ENCODE measurements at places on chromosomes 12 and 14. TPM values are rescaled to one million over a fixed set of nuclear protein-coding genes. Genes with fewer than 3 reads are reported as not detected.

GRCh38 chr12:69415471-69416275 lies 54.5 kb upstream of the FRS2 start:
- peak; percentile 65 for DNase-seq

DNA sequence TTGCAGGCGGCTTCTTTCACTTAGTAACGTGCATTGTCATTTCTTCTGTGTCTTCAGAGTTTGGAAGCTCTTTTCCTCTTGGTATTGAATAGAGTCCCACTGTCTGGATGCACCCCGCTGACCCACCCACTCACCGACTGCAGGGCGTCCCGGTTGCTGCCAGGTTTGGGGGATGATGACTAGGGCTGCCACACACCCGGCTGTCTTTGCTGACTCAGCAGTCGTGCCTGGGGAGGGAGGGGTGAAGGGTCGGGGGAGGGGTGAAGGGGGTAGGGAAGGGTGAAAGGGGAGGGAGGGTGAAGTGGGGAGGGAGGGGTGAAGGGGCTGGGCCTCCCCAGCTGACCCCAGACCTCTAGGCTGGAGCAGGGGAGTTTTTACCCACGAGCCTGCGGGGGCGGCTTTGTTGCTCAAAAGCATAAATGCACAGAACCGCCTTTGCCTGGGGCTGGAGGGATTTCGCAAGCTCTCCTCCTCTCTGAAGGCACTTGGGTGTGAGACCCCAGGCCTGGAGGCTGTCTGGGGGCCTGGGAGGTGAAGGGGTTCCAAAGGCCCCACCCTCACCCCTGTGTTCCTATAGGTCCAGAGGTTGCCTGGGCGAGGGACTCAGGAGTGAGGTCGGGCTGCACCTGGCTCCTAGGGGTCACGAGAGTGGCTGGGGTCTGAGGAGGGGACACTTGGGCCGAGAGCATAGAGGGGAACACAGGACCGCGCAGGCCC lies 31.3 kb upstream of the ULK1 start:
- DNase-seq = peak; percentile 55

DNA sequence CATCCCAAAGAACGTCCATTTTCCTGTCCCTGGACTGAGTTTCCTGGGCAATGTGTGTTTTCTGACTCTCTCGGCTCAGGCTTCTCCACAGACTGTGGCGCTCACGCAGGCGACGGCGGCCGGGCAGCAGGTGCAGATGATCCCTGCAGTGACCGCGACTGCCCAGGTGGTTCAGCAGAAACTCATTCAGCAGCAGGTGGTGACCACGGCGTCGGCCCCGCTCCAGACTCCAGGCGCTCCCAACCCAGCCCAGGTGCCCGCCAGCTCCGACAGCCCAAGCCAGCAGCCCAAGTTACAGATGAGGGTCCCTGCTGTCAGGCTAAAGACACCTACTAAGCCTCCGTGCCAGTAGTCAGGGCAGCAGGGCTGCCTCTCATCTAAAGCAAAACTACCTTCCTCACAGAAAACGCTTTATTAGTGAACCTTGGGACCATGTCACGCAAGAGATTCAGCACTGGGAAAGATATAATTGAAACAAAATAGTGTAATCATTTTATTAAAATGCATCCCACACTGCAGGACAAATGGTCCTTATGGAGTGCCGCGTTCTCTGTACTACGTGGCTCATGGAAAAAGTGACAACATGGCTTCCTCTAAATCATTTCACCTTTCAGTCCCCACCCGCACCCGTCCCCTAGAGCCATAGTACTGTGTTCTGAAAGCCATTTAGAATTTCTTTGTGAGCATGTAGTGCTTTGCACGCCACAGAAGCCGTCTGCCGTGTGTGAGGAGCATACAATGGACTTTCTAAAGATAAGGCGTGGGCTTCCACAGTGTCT lies 66.6 kb downstream of the DDX51 start:
- no peak for DNase-seq

DNA sequence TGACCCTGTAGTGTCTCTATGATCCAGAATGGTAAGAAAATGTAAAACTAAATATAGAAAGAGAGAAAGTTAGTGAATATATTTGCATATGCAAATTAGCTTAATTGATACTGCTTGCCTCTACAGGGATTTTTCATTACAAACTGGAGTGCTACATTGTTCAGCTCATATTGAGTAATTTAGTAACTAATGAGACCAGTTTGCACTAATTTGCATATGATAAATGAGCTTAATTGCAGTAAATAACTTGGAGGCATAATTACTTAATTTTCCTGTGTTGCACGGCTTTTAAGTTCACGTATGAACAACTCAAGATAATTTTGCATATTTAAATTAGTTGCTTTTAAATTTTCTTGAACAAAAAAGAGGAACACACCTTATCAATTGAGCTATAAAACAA lies 436.5 kb downstream of the NPAS3 start:
- no peak for DNase-seq

DNA sequence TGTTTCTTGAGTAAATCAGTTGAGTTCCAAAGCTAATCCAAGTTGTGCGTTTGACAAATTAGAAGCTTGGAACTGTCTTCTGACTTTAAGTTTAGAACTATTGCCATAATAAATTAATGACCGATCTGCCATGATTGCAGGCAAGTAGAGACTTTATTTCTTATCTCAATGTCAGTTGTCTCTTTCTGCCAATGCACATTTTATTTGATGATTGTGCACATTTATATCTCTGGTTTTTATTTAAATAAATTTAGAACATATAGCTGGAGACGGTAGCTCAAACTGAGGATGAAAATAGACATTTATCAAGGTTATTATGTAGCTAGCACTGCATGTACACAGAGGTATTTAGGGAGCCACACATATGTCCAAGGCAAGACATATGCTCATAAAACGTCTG lies 34.1 kb downstream of the SLCO1B1 start:
- DNase-seq = no peak

GRCh38 chr14:50335389-50335788 lies 23.3 kb downstream of the DMAC2L start:
- DNase-seq = no peak

- DNase-seq = peak; percentile 39
Observed at GRCh38 chr12:105235281-105235731, 668 bp downstream of the APPL2 start.

Gene ACSM4
- total RNA-seq = not detected

Gene ANKRD13A
- 32.5 TPM for total RNA-seq

Gene ACOT6
- not detected for total RNA-seq

Gene CABP1
- not detected for total RNA-seq

Measured in MCF 10A (cell line).